ENCODE measurements at places on chromosomes 3 and 15.
A peak's percentile ranks its signal among the peaks of the same experiment; 100 is the strongest.

DNA sequence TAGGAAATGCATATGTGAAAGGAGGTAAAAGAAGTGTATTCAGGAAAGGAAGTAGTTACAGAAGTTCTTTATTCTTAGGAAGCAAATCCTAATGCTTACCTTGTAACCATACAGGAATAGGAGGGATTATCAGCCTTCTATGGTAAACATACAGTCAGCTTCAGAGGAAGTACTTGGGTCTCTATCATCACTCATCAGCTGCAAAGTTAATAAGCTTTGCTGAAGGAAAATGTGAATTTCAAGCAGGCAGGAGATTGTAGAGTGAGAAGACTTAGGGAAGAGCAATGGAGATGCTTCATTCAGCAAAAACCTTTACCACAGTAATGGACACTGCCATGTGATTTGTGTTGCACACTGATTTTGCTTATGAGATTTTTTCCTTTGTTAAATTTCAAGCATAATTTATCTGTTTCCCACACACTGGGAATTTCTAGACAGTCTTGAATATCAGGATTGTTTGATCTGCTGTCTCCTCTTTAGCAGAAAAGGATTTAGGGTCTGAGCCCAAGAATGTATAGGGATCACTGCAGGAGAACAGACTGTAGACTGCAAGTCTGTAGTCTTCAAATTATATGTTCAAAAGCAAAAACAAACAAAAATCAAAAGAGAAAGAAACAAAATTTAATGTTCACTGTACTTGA, 150.8 kb downstream of the ZNF609 start:
- no peak for DNase-seq

- no peak for DNase-seq
Observed at GRCh38 chr3:193996221-193996620, 139.7 kb upstream of the HES1 start.

DNA sequence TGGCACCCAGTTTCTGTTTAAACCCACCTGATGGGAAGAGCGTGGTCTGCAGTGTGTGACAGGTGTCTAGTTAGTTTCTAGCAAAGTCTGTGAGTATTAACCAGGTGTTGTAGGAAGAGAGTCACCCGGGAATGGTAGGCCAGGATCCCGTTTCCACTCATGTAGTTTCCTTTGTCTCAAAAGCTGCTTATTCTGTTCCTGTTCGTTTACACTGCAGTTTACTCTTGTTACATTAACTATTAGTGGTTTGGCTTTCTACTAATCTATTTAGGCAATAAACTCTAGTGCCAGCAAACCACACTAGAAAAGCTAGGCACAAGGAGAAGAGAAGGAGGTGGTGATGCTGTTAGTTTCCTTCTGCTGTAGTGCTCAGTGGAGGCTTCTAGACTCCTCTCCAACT, 32.7 kb downstream of the WDR76 start:
- no peak for DNase-seq

DNA sequence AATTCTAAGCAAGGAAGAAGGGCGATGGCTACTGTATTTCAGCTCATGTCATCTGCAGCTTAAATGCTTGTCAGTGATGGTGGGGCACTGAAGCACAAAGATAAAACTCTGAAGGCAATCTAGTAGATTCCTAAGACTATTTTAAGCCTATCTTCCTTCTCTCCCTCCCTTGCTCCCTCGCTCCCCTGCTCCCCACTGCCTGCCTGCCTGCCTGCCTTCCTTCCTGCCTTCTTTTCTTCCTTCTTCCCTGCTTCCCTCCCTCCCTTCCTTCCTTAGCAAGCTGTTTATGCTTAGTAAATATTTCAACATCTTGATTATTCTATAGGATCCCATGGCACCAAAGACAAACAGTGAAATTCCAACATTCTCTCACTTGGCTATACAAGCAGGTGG, 99.6 kb downstream of the OXSM start:
- DNase-seq: no peak

- DNase-seq: no peak
Observed at GRCh38 chr15:82971218-82971984, 14.6 kb upstream of the RAMAC start.

DNA sequence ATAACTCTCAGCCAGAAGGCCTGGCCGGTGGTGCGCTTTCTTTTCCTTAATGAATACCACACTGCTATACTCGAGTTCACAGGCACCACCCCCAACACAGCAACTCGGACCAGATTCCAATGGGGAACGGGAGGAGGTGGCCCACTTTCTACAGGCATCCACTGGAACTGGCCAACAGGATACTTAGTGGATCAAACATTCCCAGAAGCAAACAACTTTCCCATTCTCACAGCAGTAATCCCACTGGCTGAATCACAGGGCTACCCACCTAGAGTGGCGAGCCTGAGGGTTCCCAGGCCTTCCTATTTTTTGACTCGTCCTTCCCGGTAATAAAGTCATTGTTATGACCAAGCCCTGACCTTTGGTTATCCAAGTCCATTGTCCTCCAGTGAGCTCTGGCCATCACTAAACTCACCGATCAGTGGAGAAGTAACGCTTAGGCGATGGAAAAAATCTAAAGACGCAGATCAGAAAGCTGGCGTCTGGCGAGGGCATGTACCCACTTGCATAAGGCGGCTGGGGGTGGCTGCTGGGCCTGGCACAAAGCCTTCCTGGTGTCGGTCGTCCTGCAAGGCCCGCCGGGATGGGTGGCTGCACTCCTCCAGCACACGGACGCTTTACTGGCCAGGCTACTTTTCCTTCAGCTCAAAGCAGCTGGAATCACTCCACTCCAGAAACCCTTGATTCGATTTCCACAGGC, 1.2 kb downstream of the EOGT start:
- DNase-seq: peak; percentile 29

DNA sequence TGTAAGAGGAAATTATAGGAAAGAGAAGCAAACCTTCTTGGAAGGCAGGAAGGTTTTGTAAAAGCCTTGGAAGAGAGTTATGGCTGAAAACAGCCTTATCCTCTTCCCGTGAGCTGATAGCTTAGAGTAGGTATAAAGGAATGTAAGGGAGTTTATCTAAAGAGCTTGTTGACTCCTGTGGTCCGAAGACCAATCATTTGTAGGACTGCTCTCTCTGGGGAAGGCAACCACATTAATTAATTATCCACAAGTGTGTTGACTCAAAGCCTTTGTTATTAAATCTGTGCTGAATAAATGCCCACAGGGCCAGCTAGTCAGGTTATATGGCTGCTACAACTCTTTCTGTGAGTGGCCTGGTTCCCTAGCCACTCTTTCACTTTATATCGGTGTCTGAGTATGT, 452.1 kb upstream of the RASGRP1 start:
- no peak for DNase-seq

DNA sequence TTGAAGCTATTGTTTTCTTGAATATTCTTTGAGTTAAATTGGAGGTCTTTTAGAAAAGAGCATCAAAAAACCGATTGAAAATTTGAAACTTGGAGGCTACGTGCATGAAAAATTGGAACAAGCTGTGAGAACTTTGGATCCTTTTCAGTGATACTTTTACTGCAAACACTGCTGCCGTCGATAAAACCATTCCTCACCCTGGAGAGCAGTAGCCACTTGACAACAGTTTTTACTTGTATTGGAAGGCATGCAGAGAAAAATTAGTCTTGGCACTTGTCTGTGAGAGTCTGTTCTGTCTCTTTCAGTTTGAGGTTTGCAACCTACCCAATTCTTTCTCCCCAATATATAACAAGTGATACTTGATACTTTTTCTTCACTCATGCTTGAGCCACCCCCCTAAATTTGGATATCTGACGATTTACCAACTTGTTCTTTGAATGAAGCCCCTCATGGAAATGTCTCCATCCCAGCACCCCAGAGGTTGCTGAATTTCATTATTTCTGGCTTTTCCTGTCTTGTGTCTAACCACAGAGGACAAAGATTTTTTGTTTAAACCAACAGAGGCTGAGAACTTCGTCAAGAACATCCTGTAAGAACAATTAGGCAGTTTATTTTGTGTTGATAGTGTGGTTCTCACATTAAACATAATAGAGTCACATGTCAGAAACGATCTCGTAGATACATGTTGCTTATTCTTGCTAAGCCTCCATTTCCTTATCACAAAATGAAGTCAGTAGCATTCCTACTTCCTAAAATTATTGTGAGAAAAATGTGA, 307.3 kb upstream of the PLSCR5 start:
- no peak for DNase-seq

DNA sequence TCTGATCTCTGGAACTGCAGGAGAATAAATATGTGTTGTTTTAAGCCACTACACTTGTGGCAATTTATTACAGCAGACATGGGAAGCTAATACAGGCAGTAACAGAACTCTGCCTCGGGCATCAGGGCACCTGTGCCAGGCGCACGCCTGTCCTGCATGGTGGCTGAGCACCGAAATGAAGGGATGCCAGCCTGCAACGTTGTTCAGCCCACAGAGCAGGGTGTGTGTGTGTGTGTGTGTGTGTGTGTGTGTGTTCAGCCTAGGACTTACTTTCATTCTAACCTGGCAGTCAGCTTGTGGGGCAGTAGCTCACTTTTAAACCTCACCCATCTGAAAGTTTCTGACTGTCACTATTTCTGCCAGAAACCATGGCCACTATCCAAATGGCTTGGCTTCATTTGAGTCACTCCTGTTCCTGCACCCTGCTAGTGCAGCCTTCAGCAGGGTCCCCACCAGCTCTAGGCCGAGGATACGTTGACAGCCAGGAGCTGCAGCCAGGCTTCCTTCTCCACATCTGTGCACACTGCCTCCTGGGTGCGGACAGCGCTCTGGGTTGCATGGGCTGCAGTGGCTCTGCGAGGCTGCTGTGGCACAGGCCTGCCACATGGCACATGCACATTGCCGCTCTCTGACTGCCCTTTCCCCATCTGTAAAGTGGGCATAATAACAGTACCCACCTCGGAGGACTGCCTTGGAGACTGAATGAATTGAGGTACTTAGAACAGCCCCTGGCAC, 4.5 kb downstream of the UROC1 start:
- no peak for DNase-seq

GRCh38 chr15:37882640-37883039, 51.8 kb upstream of the TMCO5A start:
- no peak for DNase-seq

DNA sequence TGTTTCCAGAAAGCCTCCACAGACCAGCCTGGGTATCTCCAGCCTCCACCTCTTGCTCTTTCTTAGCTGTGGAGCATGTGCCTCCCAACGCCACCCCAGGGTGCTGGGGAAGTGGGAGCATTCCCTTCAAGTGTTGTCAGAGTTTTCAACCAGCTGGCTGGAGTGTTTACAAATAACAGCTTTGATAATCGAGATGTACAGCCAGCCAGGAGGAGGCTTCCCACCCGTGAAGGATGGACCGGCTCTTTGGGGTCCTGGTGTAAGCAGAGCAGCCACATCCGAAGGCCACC, 8.5 kb upstream of the OXTR start:
- DNase-seq: no peak

GRCh38 chr3:32626631-32627030, 56.0 kb upstream of the DYNC1LI1 start:
- DNase-seq: no peak

DNA sequence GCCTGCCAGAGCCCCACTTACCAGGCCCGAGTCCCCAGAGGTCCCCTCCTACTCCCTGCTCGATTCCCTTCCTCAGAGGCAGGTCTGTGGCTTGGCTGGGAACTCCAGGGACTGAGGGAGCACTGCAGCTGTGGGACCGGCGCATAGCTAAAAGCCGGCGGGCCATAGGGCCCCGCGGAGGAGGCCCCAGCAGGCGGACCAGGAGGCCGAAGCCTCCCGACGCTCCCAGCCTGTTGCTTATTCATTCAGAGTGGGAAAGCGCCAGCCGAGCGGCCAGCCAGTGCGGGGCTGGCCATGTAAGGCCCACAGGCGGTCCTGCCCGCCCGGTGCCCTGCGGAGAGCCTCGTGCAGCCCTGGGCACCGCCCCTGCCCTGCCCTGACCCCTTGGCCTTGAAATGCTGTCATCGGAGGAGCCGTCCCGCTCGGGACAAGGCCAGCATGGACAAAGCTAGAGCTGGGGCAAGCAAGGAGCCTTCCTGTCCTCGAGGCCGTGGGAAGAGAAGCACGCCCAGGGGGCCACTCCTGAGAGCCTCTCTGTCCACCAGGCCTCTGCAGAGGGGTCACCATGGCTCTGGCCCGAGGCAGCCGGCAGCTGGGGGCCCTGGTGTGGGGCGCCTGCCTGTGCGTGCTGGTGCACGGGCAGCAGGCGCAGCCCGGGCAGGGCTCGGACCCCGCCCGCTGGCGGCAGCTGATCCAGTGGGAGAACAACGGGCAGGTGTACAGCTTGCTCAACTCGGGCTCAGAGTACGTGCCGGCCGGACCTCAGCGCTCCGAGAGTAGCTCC, at the start of gene LOXL1:
Gene LOXL1 (plus strand): TSS at position 244 of the 784 bp plus-strand sequence. CDS start 322 bp downstream, at position 566.
- DNase-seq: peak; percentile 71

DNA sequence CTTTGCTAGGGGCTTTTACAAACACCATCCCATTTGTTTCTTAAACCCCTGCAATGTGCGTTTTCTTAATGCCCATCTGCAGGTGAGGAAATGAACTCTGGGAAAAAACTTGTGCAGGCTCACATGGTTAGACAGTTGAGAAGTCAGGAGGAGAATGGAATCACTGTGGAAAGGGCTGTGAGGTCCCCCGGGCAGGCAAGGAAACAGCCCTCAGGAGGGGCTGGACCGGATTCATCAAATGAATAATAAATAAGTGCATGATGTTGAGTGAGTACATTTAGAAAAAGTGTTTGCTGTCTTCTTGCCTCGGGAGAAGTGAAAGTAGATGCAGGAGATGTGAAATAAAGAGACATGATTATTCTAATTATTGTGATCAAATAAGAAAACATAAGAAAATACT, 76.6 kb downstream of the PGPEP1L start:
- no peak for DNase-seq

DNA sequence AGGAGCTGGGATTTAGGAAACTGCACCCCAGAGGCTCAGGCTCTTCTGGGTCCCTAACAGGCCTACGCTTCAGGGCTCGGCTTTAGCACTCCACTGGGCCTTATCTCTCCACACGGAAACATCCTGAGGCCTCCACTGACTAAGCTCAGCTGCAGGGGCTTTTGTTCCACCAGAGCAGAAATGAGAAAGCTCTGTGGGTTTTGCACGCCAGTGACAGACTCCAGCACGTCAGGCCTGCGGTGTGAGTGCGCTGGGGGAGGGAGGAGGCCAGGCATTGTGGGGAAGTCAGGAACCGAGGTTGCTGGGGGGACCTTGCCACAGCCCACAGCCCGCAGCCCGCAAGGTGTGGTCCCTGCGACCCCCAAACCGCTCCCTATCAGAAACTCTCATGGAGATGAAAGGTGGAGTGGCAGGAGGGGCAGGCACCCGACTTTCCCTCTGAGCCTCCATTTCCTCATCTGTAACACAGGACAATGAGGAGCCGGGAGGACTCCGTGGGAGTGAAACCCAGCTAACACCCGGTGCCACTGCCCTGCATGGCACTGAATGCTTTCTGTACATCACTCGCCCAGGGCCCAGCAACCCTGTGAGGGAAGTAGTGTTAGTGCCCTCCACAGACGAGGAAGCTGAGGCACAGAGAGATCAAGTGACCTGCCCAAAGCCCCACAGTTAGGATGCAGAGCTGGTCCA, 106.5 kb downstream of the TPRA1 start:
- no peak for DNase-seq

DNA sequence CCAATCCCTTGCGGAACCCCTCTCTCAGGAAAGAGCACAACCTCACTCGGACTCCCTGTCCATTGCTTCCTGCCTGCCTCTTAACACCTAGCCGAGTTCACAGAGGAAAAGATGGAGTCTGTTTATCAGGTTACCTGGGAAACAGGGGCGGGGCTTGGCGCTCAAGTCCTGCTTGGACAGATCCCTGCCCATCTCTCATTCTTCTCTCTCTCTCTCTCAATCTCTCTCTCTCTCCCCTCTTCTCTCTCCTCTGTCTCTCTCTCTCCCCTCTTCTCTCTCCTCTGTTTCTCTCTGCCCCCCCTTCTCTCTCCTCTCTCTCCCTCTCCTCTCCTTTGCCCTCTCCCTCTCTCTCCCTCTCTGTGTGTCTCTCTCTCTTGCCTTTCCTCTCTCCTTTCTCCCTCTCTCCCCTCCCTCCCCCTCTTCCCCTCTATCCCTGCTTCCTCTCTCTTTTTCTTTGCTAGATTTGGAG, at the start of gene EFHB:
Gene EFHB (minus strand): TSS at position 120 of the 469 bp plus-strand sequence. CDS start 199 bp downstream, outside the sequence.
- DNase-seq: peak; percentile 82
